Stimulated activated CD8-positive, alpha-beta memory T cell treated with anti-CD3 and anti-CD28 coated beads, Interleukin-7, amount 100 ng/mL, for 1 hour (primary cell): ENCODE measurements at places on chromosomes 2 and 18.

- no peak for DNase-seq
Measured at GRCh38 chr18:63138436-63139340, 180.9 kb downstream of the BCL2 start.

DNA sequence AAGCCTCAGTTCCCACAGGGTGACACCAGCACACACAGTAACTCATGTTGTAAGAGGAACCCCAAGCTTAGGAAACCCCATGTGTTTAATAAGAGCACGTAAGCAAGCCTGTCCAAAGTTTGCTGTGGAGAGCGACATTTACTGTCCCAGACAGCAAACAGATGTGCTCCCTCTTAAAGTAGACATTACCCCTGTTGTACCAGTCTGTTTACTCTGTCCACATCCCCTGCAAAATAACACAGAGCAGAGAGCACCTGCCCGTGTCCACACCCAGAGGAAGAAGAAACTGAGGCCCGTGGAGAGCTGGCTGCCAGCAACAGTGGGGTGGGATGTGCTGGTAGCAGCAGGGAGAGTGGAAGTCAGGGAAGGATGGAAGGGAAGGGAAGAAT is 243.5 kb downstream of the GBX2 start:
- DNase-seq: no peak

DNA sequence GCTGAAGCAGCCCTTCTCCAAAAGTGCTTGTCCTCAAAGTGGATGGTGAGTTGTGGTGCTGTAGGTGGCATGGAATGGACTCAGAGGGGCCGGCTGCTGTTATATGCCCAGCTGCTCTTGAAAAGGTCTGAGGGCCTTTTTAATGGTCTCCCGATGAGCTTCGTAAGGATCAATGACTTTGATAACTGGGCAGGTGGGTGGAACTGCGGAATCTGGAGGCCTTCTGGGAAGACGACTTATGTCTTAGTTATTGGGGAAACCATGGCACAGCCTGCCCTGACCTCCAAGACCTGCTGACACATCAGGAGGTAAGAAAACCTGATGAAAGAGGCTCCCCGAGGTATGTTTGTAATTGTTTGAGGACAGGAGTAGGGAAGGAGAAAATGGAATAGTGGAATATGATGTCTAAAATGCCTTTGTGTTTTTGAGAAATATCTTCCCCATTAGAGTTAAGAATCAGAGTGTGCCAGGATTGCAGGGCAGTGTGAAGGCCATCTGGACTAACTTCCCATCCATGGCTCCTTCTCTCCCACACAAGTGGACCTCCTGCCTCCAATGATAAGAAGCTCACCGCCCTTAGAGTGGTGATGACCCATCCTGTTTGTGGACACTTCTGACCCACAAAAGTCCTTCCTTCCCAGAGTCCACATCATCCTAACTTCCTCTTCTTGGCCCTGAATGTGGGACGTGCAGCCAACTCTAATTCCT is 236.1 kb downstream of the FHOD3 start:
- DNase-seq: no peak

DNA sequence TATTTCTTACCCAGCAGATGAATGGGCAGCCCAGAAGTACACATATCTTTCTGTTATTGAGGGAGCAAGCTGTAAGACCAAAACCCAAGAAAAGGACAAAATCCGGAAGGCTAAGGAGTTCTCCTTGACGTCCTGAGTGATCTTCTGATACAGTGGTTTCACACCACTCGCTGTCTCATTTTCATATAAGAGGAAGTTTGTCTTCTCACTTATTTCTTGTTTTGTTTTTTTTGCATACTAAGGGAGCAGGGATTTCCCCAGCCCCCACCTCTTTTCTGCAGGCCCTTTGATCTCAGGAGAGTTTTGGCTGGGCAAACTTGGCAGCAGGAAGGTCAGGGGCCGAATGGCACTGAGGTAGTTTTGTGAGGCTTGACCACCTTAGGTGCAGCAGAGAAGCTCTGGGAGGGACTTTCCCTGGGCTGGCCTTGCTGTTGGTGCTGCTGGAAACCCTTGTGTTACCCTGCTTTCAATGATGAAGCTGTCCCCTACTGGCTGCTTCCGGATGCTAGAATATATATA is 13.3 kb downstream of the CHRNA1 start:
- DNase-seq: no peak

DNA sequence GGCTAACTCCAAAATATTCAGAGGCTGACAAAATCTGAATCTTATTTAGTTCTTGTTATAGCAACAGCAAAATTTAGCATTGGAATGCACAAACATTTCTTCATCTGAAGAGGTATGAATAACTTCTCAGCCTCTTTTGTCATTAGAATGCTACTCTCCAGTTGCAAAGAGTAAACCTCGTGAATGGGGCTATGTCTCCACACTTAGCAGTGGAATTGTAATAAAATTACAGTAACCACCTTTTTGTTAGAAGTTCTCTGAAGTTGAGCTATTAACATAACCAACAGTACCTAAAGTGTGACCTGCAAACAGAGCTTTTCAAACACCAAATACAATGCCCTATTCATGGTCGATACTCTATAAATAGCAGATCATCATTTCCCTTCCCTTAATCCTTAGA is 50.2 kb upstream of the GALNT3 start:
- no peak for DNase-seq

DNA sequence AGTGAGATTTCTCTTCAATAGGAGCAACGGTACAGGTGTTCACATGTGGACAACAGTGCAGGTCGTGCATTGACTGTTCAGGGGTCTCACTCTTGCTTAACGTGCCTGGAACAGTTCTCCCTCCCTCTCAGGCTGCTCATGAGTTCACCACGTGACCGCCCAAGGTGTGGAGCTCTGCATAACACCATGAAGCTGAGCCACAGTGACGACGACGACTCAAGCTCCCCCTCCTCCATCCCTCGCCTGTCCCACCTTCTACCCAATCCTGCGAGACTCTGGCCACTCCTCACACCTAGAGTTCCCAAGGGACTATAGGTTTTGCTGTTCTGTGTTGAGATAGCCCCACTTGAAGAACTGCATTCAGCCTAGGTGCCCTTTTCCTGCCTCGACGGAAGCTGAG is 42.8 kb downstream of the STK25 start:
- no peak for DNase-seq

GRCh38 chr18:28716338-28716737 is 539.4 kb upstream of the CDH2 start:
- no peak for DNase-seq

DNA sequence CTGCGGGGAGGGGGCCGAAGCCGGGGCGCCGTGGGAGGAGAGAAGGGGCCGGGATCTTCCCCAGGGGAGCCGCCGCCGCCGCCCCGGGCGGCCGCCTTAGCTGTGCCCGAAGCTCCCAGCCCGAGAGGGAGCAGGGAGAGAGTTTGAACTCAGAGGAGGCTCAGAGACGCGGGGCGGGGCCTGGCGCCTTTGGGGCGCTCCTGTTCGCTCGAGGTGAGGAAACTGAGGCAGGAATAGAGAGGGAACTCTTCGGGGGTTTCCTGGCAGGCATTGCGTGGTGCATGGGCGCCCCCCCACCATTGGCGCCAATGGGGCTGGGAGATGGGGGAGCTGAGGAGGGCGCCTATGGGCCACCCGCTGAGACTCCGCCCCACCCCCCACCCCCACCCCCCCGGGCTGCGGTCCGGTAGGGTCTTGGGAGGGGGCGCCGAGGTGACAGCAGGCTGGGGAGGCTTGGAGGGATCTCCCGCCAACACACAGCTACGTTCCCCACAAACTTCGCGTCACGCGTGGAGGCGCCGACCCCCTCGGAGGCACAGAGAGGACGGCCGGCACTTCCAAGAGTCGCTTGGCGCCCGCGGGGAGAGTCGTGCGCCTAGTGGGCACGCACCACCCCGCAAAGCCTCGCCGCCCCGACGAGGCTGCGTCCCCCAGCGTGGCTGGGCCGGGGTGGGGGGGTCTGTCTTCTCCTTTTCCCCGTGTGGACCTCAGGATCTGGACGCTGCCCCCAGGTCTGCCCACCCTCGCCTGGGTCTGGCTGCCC is 680 bp downstream of the CTDSP1 start:
- DNase-seq: no peak

DNA sequence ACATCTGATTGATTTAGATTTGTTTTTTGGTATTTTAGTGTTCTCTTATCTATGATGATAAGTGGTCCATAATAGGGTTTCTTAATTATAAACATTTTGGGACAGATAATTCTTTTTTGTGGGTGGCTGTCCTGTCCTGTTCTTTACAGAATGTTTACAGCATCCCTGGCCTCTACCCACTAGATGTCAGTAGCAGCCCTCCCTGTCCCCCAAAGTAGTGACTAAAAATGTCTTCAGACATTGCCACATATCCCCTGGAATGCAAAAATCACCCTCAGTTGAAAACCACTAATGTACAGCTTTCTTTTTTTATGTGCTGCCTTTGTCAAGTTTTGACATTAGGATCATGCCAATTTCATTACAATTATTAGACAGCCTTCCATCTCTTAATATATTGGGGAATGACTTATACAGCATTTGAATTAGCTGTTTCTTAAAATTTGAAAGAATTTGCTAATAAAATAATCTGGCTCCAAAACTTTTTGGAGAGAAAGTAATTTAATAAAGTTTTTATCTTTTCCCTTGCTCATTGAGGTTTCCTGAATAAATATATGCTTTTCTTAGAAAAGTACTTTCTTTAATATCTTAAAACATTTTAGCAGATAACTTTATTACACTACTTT is 19.5 kb downstream of the WIPF1 start:
- no peak for DNase-seq

DNA sequence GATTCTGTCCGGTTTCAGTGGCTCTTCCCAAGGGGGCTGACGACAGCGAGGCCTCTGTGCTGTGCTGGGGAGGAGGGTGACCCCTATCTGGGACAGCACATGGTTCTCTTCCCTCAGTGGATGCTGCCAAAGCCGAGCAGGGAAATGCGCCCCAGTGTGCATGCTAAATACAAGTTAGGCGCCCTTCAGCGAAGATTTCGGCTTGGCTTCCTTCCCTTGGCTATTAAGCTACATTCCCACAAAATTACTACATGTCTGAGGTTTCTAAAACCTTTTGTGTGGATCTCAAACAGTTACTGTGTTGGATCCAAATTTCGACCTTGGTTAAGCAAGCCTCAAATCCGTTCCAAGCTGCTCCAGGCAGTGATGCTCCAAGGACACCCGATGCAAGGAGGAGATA is 440.3 kb downstream of the NRXN1 start:
- DNase-seq: no peak

DNA sequence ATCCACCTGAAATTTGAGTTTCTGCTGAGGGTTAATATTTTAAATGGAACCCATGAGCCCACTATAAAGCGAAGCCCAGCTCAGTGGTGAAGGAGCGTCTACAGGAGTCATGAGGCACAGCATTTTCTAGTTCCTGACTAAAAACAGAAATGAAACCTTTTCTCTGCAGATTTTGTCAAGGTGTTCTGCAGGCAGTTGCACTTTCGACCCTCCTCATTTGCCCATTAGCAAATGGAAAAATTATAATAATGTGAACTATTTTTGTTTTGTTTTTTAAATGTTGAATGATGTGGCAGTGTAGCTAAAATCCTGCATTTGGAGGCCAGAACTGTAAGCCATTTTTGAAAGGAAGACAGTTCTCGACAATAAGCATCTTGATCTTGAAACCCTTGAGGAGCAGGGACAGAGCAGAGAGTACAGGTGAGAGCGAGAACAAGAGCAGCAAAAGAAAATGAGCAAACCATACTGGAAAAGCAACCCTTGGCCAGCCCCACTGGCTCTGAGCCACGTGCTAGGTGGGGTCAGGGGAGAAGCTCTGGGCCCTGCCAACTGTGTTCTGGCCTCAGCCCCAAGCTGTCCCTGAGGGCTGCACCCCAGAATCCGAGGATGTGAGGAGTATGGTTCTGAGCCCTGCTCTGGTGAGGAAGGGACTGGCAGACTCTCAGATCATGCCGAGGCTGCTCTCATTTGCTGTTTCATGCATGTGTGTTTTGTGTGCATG is 26.4 kb upstream of the COPS8 start:
- no peak for DNase-seq

DNA sequence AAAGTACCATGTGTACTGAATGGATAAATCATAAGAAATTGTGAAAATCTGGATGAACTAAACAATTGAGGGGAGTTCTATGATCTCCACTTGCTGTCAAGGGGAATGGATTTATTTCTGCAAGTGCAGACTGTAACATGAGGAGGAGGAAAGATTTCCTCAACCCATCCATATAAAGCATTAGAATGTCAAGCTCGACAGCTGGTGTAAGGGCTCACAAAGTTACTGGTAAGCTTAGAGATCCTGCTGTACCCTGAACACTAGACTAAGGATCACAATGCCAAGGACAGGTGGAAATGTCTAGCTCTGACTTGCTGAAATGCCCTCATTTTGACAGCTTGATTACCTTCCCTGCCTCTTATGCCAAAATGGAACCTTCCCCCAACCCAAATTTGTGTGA is 125.3 kb downstream of the TCF4 start:
- DNase-seq: no peak

GRCh38 chr2:38239452-38239851 is 137.6 kb downstream of the ATL2 start:
- no peak for DNase-seq

DNA sequence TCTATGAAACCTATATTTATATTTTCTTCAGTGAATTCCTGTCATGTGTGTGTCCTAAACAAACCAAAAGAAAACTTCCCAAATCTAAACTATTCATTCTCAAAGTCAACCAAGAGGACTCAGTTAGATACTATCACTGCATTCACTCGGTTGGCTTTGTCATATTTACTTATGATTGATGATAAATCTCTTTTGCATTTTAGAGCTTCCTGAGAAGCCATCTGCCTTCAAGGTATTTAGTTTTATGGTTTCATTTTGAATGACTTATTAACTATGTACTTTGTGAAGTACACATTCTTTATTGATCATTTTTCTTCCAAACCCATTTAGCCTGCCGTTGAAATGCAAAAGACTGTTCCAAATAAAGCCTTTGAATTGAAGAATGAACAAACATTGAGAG is 36.2 kb downstream of the ANKRD30B start:
- no peak for DNase-seq

DNA sequence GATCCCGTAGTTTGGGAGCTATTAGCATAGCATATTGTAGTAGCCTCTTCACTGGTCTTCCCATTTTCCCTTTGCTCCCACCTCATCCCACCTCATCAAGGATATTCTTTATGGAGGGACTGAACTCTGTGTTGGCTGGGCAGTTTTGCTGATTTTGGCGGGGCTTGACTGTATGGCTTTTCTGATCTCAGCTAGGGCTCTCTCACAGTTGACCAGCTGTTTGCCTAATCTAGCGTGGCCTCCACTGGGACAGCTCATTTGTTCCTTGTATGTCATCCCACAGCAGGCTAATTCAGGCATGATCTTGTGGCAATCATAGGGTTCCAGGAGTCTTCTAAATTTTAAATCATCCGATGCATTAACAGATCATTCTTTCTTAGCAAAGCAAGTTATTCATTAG is 30.2 kb upstream of the MTX2 start:
- DNase-seq: no peak

- no peak for DNase-seq
Measured at GRCh38 chr2:208066016-208066415, 40.7 kb upstream of the PLEKHM3 start.

DNA sequence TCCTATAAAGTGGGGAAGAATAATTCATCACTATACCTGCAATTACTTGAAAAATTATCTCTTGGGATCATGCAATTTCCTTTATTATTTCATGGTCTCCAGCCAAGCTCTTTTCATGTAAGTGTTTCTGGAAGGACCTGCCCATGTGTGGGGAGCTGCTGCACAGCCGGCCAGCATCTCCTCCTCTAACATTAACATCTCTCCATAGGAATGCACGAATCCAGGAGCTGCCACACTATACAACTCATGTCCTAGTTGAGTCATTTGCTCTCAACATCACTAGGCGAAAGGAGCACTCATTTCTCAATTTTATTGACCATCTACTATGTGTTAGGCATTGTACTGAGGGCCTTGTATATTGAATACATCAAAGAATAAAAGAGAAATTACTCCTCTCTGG is 144.3 kb upstream of the ERBB4 start:
- no peak for DNase-seq

GRCh38 chr2:20604951-20605381 is 45.9 kb downstream of the HS1BP3 start:
- no peak for DNase-seq
